ENCODE measurements at places on chromosomes 16 and 17. TPM values are rescaled to one million over a fixed set of nuclear protein-coding genes. Genes with fewer than 3 reads are reported as not detected.

Gene ALOX15
- 2.7 TPM for total RNA-seq

Gene TNFSF13
- total RNA-seq, result 1.4 TPM

Gene TBC1D3
- total RNA-seq, result not detected

Gene DPEP1
- total RNA-seq, result not detected

Gene KRT31
- not detected for total RNA-seq

Gene TMEM100
- total RNA-seq, result not detected
